ENCODE measurements at places on chromosomes 13 and 19.
A peak's percentile ranks its signal among the peaks of the same experiment; 100 is the strongest.

DNA sequence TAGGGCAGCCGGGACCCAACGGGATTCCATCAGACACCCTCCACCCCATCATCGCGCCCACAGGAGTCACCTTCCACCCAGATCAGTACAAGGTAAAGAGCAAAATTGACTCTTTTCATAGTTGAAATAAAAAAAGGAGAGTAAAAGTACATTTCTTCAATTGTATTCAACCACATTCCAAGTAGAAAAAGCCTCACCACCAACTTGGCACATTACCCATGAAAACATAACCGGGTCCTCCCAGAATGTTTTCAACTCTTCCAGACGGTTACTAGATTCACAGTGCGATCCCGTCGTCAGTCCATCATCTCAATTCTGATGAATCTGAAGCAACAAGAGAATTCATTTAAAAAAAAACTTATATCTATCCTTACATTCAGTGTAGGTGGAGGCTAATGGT is 125.2 kb downstream of the RAB20 start:
- DNase-seq = no peak

DNA sequence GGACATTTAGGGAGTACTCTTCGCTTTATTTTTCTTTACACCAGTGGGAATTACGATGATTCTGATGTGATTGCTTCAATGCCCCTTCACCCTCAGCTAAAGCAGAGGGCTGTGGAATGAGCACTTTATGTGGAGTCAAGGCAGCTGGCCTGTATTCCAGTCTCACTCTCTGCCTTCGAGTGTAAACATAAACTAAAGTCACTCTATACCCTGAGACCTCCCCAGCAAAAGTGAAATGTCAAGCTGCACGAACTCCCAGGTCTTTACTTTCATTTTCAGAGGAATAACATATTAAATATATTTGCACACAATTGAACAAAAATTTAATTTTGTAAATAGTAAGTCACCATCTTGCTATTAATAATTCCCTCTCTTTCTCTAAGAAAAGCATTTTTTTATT is 557.1 kb downstream of the DACH1 start:
- DNase-seq = no peak

DNA sequence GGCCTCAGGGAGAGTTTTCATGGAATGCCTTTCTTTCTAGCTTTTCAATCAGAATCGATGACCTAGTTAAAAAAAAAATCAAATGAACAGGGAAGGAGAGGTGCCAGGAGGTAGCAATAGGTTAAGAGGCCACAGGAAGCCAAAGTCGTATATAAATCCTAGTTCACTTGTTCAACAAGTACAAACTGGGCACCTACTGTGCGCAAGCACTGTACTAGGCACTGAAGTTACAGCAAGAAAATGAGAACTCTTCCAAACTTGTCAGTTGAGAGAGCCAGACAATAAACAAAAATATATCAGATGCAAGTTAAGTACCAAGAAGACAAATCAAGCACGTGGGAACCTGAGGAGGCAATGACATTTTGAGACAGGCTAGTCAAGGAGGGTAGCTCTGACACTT is 6.1 kb downstream of the SUGP2 start:
- DNase-seq = no peak

DNA sequence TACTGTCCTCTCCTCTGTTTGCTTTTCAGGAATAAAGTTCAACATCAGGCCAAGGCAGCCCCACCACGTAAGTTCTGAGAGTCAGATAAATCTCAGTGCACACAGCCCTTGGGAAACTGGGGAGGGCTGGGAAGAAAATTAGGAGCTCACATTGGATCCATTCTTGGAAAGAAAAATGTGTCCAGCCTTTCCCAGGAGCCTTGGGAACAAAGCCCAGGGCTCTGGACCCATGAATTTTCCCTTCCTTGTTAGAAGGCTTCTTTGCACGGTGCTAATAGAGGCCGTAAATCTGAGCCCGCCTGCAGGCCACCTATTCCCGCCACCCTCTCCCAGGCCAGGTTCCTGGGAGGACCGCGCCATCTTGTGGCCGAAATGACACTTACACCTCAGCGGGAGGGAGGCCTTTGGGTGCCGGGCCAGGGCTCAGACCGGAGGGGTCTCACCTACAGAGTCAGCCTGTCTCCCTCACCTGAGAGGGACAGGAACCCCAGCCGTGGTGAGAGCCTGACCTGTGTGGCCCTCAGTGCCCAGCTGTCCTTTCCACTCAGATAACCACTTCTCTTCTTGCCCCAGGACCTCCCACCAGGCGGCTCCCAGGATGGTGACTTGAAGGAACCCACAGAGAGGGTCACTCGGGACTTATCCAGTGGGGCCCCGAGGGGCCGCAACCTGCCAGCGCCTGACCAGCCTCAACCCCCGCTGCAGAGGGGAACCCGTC is 25.1 kb upstream of the KCTD15 start:
- peak; percentile 86 for DNase-seq

- peak; percentile 64 for DNase-seq
Observed at GRCh38 chr19:41356984-41357739, 3.4 kb upstream of the TGFB1 start.

GRCh38 chr13:46571909-46572595 is 19.1 kb downstream of the LRCH1 start:
- DNase-seq = no peak

DNA sequence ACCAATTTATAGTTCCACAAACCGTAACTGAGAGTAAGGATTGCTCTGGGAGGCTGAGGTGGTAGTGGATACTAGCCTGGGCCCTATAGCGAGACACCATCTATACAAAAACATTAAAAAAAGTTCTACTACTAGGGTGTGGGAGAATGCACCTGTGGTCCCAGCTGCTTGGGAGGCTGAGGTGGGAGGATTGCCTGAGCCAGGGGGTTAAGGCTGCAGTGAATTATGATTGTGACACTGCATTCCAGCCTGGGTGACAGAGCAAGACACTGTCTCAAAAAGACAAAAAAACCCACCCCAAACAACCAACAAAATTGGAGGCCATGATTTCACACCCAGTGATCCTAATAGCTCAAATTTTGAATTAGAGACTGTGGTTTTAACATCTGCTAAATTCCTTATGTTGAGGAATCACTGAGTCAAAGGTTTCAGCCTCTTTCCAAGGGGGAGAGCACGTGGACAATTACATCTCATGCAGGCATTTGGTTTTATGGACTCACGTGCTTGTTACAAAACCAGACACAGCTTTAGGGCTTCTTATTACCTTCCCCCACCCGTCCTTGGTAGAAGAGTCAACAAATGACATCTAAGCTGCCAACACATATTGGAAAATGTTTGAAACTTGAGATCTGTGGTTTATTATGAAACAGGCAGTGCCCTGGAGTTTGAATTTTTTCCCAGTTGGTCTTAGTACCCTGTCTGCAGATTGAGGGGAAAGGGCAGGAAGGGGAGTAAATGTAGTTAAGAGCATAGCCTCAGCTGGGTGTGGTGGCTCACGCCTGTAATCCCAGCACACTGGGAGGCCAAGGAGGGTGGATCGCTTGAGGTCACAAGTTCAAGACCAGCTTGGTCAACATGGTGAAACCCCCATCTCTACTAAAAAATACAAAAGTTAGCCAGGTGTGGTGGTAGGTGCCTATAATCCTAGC is 18.5 kb downstream of the CYP2A6 start:
- DNase-seq = peak; percentile 94

- no peak for DNase-seq
Observed at GRCh38 chr19:7848779-7849457, 18.9 kb downstream of the EVI5L start.

- DNase-seq = no peak
Observed at GRCh38 chr13:57784633-57785032, 153.1 kb downstream of the PCDH17 start.

DNA sequence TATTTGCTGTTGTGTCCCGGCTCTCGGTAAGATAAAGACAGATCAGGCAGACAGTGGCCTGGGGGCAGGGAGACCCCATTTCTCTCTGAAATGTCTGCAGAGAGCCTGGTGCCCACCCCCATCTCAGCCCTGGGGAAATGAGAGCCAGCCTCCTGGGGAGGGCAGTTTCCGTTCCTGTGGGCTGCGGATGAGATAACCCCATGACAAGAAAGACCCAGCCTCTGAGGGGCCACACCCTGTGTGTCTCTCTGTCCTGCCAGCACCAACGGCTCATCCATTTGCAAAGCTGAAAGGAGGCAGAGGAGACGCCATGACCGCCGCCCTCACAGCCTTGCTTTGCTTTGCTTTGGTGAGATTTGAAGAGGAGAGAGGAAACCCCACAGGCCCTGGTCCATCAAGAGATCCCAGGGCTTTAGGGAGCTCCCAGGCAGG is 28.1 kb upstream of the KIR3DL3 start:
- DNase-seq = peak; percentile 17

DNA sequence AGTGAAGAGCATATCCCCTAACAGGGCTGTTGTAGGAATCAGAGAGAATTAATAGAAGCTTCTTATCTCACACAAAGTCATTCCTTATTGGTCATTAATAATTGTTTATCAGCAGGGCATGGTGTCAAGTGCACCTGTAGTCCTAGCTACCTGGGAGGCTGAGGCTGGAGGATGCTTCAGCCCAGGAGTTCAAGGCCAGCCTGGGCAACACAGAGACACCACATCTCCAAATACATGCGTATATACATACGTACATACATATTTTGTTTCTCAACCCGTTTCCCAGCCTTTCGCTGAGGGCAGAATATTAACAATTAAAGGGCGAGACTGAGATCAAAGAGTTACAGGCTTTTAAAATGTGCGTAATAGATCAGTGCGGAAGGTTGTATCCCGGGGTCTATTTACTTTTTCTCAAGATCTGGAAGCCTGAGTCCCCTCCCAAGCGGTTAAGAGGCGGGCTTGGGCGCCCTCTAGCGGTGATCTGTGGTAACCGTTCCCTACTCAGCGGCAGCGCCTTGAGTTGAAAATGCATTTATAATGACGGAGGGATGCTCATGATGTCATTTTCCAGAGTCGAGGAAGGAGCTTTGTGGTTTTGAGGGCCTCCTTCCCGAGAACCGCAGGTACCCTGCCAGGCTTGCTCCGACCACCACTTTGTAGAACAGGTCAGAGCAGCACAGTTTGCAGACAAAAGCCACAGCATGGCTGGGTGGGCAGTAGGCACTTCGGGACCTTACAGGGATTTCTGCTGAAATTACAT is 169.6 kb upstream of the GPR12 start:
- peak; percentile 84 for DNase-seq

DNA sequence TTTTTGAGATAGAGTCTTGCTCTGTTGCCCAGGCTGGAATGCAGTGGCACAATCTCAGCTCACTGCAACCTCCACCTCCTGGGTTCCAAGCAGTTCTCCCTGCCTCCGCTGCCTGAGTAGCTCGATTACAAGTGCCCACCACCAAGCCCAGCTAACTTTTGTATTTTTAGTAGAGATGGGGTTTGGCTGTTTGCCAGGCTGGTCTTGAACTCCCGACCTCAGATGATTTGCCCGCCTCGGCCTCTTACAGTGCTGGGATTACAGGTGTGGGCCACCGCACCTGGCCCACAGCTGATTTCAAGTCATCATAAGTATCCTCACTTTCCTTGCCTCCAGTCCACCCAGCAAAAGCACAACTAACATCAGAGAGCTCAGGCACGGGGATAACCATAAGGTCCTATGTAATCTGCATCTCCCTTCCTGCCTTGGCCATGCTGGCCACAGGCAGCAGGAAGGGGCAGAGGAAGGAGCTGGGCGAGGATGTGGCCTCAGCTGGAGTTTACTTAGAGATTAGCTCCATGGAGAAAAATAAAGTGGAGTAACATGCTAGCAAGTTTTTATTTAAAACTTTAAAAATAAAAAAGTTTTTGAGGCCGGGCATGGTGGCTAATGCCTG is 22.9 kb upstream of the ADGRE1 start:
- no peak for DNase-seq

DNA sequence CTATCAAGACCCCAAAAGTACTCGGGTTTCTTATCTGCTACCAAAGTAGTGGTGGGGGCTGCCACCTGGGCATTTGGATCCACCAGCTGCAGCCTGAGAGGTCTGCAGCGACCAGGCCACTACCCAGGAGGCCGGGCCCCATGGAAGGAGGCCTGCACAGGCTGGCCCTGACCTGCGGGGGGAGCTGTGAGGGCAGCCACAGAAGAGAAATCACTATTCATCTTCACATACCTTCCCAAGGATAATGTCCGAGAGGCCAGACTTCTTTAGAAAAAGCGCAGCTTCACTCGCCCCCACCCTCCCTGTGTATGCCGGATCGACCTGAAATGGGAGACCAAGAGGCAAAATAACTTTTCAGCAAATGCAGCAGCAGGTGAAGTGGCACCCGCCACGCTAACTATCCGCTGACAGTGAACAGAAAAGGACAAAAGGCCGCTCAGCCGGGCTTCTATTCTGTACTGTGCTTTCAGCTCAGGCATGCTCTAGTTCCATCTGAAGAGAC is 30.1 kb downstream of the EPS15L1 start:
- peak; percentile 55 for DNase-seq
